ENCODE measurements at places on chromosomes 7 and 10.

- no peak for DNase-seq
These were observed 461.1 kb upstream of the NRP1 start for GRCh38 chr10:33795529-33795928.

GRCh38 chr10:109633846-109634245, 289.5 kb downstream of the XPNPEP1 start:
- DNase-seq, result no peak

- no peak for DNase-seq
These were observed 63.6 kb upstream of the TRIM24 start for GRCh38 chr7:138396251-138397070.

DNA sequence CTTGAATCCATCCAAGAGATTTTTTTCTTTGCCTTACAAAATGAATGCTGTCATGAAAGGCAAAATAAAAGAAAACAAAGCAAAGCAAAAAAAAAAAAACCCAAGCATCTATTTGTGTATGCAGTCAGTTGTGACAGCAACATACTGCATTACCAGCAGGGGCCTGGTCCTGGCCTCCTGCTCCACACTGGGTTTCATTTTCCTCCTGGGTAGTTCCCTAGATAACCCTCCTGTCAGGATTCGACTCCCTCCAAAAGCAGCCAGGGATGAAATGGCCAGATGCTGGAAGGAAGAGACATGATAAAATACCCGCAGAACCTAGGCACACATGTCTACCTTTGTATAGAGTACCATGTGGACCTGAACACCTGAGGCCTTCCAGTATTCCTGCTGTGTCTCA, 148.6 kb downstream of the NRCAM start:
- no peak for DNase-seq

GRCh38 chr7:85010306-85010705, 176.6 kb downstream of the SEMA3D start:
- no peak for DNase-seq
